GM19239 (cell line): ENCODE measurements at places on chromosomes 16 and 17.

- DNase-seq, result no peak
These were observed 8.0 kb upstream of the IL32 start for GRCh38 chr16:3057181-3058138.

- no peak for DNase-seq
These were observed 1.0 kb upstream of the ARMC5 start for GRCh38 chr16:31458073-31458843.

DNA sequence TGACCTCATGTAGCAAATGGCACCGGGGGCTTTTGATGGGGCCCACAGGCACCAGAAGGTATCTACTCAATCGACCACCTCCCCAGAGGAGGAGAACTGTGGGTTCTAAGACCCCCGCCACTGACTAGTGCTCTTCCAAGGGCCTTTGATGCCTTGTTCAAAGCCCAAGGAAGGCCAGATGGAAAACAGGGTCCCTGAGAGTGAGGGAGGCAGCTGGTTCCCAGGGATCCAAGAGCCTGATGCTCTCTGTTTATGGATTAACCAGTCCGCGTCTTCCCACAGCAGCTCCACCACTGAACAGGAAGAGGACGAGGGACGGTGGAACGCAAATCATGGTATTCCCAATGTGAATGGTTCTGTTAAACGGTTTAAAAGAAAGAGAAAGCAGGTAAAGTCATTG is 7.6 kb downstream of the PHB1 start:
- DNase-seq, result no peak

- DNase-seq, result no peak
These were observed 7.9 kb downstream of the QPRT start for GRCh38 chr16:29686740-29687332.

DNA sequence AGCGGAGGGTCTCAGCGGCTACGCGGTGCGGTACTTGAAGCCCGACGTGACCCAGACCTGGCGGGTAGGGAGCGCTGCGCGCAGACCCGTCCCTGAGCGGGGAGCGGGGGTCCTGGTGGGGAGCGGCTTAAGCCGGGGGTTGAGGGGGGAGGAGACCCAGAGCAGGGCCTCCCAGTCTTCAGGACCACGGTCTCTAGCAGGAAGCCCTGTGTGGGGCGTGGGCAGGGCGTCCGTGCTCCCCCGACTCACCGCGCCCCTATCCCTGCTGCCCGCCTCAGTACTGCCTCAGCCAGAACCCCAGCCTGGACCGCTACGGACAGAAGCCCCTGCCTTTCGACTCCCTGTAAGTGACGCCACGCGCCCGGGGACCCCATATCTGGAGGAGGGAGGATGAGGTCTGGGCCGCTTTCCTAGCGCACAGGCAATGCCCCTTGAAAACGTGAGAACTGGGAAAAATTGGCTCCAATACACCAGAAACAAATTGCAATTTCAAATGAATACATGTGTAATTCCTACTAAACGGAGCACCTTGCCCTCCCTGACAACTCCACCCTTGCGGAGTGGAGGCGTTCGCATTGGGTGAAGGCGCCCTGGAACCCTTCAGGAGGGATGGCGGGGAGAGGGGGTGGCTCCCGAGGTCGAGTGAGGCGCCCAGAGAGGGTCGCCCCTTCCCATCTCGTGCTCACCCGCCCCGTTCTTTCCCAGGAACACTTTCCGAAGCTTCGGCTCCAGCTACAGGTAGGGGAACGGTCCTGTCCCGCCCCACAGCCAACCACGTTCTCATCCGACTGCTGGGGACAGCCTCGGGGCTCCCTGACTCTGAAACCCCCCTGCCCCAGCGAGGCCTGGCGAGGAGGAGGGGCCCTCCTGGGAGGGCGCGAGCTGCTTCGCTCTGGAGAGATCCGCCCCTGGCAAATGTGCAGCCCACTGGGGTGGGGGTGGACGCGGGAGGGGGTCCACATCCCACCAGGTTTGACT is 14.6 kb upstream of the CNGB1 start:
- no peak for DNase-seq

GRCh38 chr16:25009822-25010221 is 5.3 kb downstream of the ARHGAP17 start:
- DNase-seq, result no peak
